Left ventricle myocardium inferior (tissue), 1 donor: ENCODE measurements at places on chromosomes 12 and 14. TPM values are rescaled to one million over a fixed set of nuclear protein-coding genes. Genes with fewer than 3 reads are reported as not detected.

DNA sequence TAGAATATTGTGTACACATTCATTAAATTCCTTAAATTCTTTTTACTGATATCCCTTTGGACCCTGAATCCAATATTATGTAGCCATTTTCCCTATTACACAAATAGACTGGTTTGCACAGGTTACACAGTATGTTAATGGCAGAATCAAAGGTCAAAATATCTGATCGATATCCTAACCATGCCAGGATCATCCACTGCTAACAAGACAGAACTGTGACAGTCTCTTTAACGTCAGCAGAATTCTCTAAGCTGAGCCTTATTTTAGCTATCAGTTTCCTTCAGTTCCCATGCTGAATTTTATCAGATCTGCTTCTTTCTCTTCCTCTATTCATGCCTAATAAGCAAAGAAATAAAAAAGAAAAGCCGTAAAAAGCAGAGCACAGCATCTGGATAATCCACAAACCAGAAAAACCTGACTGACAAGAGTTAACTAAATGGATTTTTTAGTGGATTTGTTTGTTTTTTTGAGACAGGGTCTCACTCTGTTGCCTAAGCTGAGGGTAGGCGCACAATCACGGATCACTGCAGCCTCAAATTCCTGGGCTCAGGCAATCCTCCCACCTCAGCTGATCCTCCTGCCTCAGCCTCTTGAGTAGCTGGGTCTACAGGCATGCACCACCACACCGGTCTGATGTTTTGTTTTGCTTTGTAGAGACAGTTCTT is 130.4 kb downstream of the PAWR start:
- peaks cover 10% of the 10 kb centered on the region for H3K36me3 ChIP-seq

- H3K4me1 ChIP-seq, result no peaks in the 10 kb centered on the region
- no peaks in the 10 kb centered on the region for H3K36me3 ChIP-seq
- peaks cover 8% of the 10 kb centered on the region for H3K27me3 ChIP-seq
Observed at GRCh38 chr12:107144990-107145389, 51.6 kb upstream of the CRY1 start.

DNA sequence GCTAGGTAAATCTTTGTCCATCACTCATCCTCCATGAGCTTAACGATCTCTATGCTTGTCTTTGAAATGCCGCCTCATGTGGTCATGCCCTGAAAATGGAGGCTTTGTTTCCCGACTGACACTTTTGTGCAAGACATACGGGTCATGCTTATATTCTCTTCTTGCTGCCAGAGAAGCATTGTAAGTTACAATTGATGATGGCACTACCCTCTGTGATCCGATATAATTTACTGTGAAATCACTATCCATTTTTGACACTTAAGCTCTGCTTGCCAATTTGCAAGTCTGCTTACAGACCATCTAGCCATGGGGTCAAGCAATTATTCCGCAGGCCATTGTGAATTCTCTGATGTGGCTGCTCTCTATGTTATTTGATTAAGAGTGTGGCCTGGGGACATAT is 650.0 kb downstream of the FLRT2 start:
- no peak overlapping the region for H3K4me3 ChIP-seq
- H3K27ac ChIP-seq, result no peak overlapping the region
- H3K27me3 ChIP-seq, result no peaks in the 10 kb centered on the region
- H3K36me3 ChIP-seq, result no peaks in the 10 kb centered on the region
- H3K4me1 ChIP-seq, result no peaks in the 10 kb centered on the region

DNA sequence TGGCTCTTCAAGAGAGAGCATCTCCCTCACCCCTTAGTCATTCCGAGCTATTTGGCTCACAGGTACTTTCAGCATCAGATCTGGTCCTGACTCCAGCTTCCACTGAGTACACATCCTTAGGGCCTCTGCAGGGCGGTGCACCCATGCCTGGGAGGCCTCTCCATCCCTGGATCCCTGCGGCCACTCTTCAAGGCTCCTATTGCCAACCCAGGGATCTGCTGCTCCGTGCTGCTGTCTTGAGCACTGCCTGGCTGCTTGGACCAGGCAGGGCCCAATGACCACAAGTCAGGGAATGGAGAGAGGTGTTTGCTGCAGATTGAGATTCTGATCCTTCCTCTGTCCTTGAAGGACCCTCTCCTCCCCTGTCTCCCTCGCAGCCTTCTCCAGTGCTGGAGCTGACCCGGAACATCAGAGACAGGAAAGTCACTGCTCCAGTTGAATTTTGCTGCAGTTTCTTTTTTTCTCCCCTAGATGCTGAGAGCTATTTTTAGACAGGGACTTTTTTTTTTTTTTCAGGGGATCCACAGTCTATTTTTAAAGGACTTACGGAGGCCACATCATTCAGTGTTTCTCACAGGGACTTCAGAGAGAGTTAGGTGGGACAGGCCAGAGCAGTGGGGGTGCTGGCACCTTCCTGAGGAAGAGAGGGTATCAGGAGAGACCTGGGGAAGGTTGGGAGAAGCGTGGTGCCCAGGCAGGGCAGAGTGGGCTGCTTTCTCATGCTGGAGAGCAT is 50.1 kb upstream of the KCNA1 start:
- no peak overlapping the region for H3K27ac ChIP-seq
- H3K27me3 ChIP-seq, result peaks cover 50% of the 10 kb centered on the region
- no peak for DNase-seq
- no peaks in the 10 kb centered on the region for H3K36me3 ChIP-seq
- peaks cover 32% of the 10 kb centered on the region for H3K4me1 ChIP-seq

- no peak overlapping the region for H3K27ac ChIP-seq
- no peaks in the 10 kb centered on the region for H3K27me3 ChIP-seq
- H3K4me1 ChIP-seq, result no peaks in the 10 kb centered on the region
- H3K36me3 ChIP-seq, result no peaks in the 10 kb centered on the region
- no peak for DNase-seq
- H3K4me3 ChIP-seq, result no peak overlapping the region
Observed at GRCh38 chr14:85024931-85025330, 505.0 kb upstream of the FLRT2 start.

- no peaks in the 10 kb centered on the region for H3K27me3 ChIP-seq
- H3K4me1 ChIP-seq, result no peaks in the 10 kb centered on the region
- H3K27ac ChIP-seq, result no peak overlapping the region
- no peak overlapping the region for H3K4me3 ChIP-seq
- no peak for DNase-seq
Observed at GRCh38 chr14:71557351-71557750, 374.9 kb upstream of the RGS6 start.

Gene SIX1
- total RNA-seq, result not detected
